ENCODE measurements at places on chromosomes 12 and 14.
A peak's percentile ranks its signal among the peaks of the same experiment; 100 is the strongest.

DNA sequence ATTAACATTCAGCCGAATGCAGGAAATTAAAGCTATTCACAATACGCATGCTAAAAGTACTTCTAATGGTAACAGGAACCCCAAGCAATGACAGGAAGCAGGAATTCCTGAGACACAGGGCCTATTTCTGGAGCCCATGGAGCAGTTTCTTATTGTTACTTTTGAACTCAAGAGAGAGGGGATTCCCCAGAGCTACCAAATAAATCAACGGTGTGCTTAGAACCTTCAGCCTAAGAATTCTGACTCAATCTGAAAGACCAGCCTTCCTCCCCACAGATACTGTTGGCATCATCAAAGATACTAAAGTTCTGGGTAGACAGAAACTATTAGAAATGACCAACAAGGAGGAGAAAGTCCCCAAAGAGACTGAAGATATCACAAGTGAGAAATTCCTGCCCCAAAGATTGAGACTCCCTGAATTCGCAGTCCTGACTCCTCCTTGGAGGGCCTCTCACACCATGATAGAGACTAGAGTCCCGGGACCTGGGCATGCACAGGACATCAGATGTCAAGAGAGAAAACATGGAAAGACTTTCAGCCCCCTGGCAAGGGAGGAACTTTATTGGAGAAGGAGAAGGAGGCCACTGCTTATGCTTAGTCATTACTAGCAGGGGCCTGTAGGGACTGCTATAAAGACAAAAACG lies 32.7 kb downstream of the RTRAF start:
- no peak for DNase-seq

DNA sequence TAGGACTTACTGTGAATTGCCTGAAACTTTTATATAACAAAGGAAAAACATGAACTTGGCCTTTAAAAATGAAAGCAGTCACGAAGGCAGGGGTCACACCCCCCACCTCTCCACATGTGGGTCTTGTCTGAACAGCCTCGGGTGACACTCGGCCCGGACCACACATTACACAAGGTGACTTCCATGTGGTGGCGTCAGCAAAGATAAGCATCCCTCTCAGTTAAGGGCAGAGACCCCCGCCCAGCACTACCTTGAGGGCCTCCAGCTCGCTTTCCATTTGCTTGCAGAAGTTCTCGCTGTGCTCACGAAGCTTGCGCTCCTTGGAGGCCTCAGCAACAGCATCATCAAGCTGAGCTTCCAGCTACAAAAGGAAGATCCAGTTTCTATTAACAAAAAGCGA lies 47.4 kb downstream of the AMN start:
- no peak for DNase-seq

DNA sequence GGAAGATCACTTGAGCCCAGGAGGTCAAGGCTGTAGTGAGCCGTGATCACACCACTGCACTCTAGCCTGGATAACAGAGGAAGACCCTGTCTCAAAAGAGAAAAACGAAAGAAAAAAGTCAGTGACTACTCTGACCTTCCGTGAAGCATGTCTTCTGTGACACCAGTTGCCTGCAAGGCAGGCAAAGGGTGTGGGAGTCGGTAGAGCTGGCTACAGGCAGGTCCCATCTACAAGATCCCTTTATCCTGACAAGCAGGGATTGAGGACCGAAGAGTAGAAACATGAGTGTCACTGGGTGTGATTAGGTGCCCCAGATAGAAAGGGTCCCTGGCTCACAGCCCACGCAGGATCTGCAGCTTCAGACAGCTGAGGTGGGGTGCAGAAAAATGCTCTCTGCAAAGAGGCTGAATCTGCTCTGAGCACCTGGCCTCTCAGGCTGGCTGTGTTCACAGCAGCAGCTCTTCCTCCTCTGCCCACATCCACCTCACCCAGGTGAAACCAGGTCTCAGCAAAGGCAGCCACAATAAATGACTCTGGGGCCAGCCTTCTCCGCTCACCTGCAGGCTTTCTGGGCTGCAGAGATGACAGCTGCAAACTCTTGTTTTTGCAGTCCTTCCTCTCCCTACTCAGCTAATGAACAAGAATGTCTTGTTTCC lies 28.6 kb upstream of the HSP90B1 start:
- DNase-seq = peak; percentile 21

GRCh38 chr12:106764738-106765137 lies 9.7 kb upstream of the RIC8B start:
- DNase-seq = no peak

DNA sequence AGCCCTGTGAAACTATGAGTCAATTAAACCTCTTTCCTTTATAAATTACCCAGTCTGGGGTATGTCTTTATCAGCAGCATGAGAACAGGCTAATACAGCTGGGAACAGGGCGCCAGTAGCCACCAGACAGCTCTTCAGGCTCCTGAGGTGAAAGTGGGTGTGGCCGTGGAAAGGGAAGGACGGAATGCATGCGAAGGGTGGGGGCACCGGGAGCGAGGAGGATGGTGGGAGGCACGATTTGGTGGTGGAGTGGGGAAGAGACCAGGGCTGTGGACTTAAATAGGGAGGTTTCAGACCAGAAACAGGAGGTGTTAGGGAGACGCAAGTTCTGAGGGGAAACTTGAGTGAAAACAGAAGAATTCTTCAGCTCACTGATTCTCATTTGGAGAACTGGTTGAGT lies 44.1 kb upstream of the CHST11 start:
- DNase-seq = no peak

DNA sequence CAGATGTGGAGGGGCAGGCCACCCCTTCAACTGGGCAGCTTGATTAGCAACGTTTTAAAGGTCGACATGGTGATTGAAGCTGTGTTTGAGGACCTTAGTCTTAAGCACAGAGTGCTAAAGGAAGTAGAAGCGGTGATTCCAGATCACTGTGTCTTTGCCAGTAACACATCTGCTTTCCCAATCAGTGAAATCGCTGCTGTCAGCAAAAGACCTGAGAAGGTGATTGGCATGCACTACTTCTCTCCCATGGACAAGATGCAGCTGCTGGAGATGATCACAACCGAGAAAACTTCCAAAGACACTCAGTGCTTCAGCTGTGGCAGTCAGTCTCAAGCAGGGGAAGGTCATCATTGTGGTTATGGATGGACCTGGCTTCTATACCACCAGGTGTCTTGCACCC lies 23.9 kb upstream of the AICDA start:
- no peak for DNase-seq

DNA sequence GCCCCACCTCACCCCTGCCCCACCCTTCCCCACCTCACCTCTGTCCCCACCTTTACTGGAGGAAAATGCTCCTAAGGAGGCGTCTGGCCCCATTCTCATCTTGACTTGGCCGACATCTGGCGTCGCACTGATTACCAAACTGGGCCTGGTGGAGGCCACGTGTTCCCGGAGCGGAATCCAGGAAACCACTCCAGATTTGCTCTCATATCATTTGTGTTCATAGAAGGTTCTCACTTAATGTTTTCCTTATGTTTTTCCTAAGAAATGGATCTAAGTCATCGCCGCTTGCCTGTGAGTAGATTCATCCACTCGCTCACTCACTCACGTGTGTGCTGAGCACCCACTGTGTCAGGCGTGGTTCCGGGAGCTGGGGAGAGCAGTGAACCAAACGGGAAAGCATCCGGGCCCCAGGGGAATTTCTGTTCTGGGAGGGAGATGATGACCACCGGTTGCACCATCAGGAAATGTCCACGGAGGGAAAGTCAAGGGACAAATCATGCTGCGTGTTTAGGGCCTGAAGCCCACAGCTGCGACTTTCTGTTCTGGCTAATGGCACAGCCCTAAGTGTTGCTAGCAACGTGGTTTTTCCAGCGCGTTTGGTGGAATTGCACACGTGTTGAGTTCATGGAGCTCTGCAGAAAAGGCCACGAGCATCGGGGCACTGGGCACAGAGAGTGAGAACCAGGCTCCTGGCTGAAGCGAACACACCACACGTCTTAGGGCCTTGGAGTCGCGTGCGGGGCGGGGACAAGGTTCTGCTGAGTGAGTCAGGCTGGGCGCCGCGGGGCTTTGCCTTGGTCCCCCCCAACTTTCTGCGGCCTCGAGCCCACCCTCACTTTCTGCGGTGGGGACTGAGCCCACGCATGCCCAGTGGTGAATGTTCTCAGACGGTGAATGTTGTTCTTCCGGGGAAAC lies 57.7 kb downstream of the ADGRD1 start:
- no peak for DNase-seq

- peak; percentile 60 for DNase-seq
Measured at GRCh38 chr14:53295985-53296582, 143.0 kb upstream of the DDHD1 start.

DNA sequence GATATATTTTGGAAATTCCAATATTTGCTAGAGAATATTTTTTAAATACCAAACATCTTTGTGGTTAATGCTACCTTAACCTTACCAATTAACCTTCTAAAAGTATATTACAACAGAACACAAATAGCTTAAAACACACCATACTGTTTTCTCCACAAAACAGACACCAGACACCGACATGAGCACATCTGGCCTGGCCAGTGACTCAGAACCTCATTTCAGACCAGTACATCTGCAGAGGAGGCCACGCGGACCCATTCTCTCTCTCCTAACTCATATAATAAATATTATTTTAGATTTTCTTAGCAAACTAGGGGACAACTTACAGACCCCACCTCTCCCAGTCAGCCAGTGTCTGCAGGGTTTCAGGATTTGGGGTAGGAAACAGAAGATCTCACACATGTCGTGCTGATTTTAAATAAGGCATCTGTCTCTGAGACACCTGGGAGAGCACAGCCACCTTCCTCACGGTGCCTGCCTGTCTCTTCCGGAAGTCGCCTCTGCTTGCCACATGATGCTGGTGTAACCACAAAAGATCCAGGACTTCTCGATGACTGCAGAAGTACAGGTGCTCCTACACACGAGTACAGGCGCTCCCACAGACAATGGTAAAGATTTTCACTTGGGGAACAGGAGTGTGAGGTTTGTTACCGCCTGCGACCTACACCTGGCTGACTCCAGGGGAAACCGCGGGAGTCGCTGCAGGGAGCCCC lies 9.7 kb upstream of the ANKLE2 start:
- no peak for DNase-seq

DNA sequence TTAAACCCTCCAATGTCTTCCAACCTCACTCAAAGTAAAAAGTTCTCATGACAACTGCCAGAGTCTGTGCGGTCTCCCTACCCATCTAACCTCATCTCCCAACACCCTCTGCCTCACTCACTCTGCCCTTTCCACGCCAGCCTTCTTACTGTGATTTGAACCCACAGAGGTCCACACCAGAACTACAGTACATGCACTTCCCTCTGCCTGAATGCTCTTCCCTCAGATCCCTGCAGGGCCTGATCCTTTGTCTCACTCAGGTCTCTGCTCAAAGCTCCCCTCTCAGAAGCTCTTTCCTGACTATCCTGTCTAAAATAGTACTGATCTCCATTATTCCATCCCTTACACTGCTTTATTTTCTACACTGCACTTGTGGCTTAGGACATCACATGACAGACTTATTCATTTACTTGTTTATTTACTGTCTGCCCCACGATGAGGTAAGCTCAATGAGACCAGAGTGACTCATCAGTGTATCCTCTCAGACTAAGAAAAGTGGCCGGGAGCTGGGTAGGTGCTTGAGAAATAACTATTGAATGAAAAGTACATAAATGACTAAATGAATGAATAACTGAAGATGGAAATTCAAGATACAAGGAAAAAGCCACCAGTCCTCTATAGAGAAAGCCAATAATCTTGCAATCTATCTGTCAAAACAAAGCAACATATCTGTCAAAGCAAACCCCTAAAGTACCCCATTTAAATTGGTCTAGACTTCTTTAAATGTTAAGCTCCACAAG lies 17.1 kb downstream of the POMT2 start:
- peak; percentile 95 for DNase-seq

DNA sequence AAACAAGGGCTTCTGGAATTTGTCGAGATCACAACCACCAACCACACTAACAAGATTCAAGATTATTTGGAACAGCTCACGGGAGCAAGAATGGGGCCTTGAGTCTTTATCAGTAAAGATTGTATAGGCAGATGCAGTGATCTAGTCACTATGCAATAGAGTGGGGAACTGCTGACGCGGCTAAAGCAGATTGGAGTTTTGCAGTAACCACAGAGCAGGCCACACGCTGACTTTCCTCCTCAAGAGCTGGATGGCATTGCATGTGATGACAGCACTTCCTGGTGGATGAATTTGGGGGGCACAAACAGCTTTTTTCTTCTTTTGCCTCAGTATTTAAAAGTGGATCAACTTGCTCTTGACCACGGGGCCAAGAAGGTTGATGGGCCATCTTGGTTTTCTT lies 46.0 kb downstream of the KCNK13 start:
- DNase-seq = no peak

GRCh38 chr12:106839333-106839732 lies 64.9 kb downstream of the RIC8B start:
- no peak for DNase-seq

DNA sequence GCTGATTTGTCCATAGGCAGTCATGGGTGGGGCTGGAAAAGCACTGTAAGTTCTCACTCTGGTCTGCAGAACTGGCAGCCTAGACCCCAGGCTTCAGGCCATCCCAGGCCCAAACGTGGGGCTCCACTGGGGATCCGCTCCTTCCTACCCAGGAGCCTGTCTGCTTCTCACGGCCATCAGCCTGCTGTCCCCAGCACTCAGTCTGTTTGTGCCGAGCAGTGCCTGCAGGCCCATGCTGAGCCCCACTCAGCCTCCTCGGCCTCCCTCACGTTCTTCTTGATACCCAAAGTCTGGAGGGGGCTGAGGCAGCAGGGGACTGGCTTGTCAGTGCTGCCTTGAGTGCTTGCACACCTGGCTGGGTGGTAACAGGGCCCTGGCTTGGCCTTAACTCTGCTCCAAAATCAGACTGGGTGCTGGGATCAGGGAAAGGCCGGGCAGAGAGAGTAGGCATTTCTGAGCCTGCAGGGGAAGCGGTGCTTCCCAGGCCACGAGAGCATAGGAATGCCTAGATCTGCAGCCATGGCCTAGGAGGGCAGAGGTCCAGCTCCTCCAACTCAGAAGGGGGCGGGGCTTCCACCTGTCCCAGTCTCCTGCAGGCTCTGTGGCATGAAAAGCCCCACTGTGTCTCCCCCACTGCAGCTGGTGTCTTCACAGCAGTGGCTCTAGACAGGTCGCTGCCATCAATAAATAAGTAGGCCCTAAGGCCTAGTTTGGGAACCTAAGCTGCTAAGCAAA lies 772.4 kb upstream of the FBXO33 start:
- DNase-seq = no peak

DNA sequence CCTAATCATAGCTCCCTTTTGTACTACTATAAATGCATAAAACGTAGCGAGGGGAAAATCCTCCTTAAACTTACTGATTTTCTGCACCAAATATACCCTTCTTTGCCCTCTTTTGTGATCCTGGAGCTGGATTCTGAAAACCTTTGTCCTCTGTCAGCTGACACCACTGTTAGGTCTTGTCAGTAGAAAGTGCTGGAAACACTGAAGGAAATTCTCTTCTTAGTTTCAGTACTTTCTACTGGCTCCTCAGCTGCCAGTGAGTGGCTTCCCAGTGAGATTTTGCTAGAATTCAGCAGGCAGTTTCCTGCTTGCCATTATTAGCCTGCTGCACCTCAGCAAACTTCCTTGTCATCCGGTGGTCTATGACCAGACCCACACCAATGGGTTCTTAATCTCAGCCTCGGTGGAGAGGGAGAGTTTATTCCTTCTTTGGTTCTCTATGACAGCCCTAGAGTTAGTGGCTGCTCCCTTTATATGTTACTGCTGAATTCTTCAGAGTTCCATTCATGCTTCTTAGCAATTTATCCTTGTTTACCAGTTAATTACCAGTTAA lies 476.2 kb downstream of the FSCB start:
- DNase-seq = no peak

Measured in DMS53 (cell line).